ENCODE measurements at places on chromosomes 6 and 20.
A peak's percentile ranks its signal among the peaks of the same experiment; 100 is the strongest.

GRCh38 chr6:122063761-122064160, 335.7 kb upstream of the HSF2 start:
- DNase-seq: no peak

GRCh38 chr20:51128198-51128597, 105.3 kb upstream of the KCNG1 start:
- no peak for DNase-seq

- no peak for DNase-seq
These were observed 5.7 kb downstream of the VSX1 start for GRCh38 chr20:25076201-25076600.

- no peak for DNase-seq
These were observed 24.6 kb downstream of the RAMACL start for GRCh38 chr6:166561771-166562359.

DNA sequence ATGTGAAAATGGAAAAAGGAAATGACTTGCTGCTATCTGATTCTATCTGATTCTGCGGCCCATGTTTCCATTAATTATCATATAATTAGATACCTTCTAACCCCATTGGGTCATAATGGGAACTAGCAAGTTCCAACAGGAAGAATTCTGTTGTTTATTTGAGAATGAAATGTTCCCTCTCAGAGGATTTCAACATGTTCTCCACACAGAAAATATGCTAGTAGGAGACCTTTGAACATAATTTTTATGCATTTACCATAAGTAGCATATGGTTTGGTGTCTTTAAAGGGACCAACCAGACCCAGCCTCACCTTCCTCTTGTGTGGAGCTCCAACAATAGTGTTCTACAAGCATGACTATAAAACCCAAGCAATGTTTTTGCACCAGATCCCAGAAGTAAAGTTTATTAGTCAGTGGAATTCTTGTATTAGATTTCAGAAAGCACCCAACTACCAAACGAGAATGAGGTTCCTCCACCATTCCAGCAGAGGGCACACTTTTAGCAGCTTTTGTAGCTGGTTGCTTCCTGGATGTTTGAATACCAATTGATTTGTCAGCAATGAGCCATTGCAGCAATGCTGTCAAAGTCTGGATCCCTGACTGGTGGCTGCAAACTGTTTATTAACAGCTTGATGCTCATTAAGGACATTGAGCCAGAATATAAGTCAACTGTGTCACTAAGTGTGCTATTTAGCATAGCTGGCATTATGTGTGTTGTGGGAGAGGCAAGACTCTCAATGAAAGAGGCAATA, 143.6 kb upstream of the GJE1 start:
- DNase-seq: no peak

GRCh38 chr6:53618219-53618618, 47.3 kb downstream of the KLHL31 start:
- DNase-seq: no peak

DNA sequence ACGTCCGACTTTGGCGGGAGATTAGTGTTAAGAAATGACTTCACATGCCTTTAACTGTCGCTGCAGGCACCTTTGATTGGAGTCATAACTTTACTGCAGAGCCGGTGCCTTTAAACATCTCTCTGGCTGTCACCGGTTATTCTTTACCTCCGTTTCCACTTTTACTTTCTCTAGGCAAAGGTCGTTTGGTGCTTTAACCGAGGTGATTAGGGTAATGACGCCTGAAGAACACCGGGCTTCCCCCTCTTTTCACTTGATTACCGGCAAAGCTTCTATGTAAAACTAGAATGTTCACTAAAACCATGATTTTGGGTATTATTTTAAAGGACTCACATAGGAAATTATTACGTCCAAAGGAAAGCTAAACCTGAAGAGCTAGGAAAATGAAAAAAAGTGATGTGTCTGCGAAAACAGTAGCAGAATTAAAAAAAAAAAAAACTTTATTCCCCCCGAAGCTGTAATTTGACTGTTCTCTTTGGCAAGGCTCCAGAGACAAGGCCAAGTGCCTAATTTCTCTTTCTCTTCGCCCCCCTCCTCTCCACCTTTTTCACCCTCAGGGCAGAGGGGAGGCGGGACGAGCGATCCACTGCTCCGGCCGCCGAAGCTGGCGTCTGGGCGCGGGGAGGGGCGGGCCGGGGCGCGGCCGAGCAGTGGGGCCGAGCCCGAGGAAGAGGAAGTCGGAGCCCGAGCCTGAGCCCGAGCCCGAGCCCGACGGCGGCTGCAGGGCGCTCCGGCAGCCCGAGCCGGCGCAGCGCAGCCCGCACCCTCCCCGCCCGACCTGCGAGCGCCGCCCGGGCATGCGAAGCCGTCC, at the start of gene PLEKHG1:
TSS of gene PLEKHG1 (plus strand) at position 687 of the 811 bp plus-strand sequence. CDS start 133,797 bp downstream, outside the sequence.
- DNase-seq: no peak

GRCh38 chr20:3275064-3275935, 36.3 kb upstream of the SLC4A11 start:
- DNase-seq: no peak

- no peak for DNase-seq
These were observed 8.9 kb upstream of the LPIN3 start for GRCh38 chr20:41331731-41332130.

- no peak for DNase-seq
These were observed 13.3 kb downstream of the RSPH4A start for GRCh38 chr6:116629563-116629981.

DNA sequence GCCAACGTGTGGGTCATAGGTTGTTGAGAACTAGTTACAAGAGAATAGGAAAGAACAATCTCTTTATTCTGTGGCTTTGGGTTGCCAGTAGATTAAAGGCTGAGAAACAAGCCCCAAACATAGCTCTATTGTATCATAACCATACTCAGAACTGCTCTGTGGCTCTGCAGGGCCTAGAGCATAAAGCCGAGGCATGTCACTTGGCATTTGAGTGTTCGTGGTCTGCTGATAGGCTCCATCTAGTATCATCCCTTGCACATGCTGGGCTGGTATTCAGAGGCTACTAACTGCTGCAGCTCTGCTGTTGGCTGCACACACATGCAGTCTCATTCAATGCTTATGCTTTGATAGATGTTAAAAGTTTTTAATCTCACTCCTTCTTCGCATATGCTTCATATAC, 157.9 kb downstream of the OGFRL1 start:
- DNase-seq: no peak

DNA sequence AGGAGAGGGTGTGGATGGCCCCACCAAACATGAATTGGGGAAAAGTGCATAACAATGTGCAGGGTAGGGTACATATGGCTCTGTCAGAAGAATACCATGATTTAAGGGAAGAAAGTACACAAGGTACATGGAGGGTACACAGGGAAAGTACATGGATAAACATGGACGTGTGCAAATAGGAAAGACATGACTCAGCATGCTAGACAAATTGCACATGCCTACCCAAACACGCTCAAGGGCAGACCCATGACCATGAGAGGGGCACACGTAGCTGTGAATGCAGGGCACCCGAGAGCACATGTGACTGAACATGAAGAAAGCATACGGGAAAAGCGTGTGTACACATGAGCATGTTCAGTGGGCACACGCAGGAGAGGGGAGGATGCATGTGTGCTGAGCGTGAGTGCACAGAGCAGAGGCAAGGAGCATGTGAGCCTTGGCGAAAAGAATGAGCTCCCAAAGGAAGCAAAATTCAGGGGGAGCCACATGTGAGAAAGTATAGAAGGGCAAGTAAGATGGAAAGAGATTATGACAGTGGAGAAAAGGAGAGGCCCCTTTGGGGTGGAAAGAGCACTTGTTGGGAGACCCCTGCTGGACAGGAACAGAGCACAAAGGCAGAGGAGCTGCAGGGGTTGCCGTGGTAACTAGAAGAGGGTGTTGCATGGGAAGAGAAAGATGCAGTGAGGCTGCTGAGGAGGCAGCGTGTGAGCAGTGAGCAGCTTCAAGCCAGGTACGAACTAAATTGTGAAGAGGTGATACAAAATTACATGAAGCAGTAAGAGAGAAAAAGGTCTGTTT, 17.8 kb downstream of the OR2H2 start:
- no peak for DNase-seq

- peak; percentile 30 for DNase-seq
These were observed 635 bp upstream of the TENT5A start for GRCh38 chr6:81752921-81753710.

GRCh38 chr6:26020329-26021000, 57.9 kb downstream of the TRIM38 start:
- DNase-seq: no peak

- no peak for DNase-seq
These were observed 7.7 kb upstream of the TMEM181 start for GRCh38 chr6:158552055-158552795.

- no peak for DNase-seq
These were observed 98.2 kb downstream of the QRSL1 start for GRCh38 chr6:106727480-106728149.

GRCh38 chr20:20425823-20426654, 58.1 kb downstream of the INSM1 start:
- DNase-seq: no peak

- DNase-seq: no peak
These were observed 75.6 kb upstream of the LGSN start for GRCh38 chr6:63395381-63395780.

DNA sequence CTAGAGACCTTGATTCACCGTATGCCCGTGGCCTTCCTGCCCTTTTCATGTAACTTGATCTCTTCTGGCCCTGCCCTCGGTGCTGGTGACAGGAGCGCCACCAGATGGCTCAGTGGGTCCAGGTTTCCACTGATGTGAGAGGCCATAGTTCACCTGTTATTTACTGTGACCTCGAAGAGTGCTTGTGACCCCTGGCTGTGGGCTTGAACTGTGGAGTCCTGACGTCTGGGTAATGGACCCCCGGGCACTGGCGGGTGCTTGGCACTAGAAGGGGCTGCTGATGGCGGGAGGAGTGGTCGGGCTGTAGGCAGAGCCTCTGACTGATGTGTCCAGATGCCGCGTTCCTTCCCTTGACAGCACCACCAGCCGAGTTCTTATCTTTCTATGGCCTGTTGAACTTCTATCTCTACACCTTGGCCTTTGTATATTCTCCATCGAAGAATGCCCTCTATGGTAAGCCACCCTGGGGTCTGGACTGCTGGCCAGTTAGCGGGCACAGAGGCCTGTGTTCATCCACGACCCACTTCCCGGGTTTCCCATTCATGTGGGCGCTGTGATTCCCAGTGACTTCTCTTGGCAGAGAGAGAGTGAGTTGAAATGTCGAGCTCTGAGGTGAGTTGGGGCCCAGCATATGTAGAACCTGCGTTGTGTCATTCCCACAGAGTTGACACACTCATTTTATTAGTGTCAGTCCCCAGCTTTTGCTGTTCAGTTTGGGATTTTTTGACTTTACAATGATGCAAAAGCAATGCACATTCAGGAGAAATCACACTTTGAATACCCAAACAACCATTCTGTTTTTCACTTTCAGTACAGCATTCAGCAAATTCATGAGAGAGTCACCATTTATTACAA, 14.9 kb downstream of the DYNLT1 start:
- DNase-seq: no peak

GRCh38 chr6:96608074-96608473, 45.1 kb downstream of the FHL5 start:
- no peak for DNase-seq

DNA sequence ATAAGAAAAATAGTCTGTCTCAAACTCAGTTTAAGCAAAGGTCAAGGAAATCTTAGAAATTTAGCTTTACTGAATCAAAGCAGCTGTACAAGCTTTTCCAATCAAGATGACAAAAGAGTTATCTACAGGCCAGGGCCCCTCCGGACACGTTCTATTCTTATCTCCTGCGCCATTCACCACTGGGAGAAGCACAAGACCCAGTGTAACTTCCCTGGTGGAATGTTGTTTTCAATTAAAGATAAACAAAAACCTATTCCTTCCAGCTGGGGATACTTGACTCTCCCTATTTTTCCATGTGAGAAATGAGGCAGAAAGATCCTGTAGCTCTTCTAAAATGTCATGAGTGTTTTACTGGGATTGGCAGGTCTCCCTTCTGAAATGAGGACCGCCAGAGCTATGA, 123.3 kb downstream of the TBX18 start:
- DNase-seq: no peak

GRCh38 chr20:34876406-34877282, at the start of gene ACSS2:
Gene ACSS2, plus strand, starts transcription at chr20:34876612. Its CDS starts 34 bp downstream, at chr20:34876646.
- DNase-seq: no peak

All from esophagus squamous epithelium (tissue), 5 donors.